ENCODE measurements at places on chromosomes 5 and 9.

DNA sequence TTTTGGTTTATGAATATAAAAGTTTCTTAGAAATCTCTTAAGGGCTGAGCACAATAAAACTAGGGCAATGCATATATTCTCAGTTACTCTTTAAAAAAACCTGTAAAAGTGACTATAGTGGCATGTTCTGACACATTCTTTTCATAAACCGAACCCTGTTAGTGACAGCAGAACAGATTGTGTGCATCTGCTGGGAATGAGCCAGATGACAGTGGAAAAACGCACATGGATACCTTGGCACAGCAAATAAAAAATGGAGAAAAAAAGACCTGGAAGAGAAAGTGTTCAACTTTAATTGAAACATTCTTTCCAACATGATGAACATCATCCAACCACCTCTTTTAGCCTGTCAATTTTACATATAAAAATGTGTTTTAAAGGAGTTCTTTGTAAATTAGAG, 12.7 kb downstream of the MEF2C start:
- no peak for DNase-seq

GRCh38 chr9:68795411-68795810, 90.4 kb downstream of the PIP5K1B start:
- DNase-seq = no peak

GRCh38 chr5:138460032-138460693, 5.1 kb upstream of the EGR1 start:
- no peak for DNase-seq

- no peak for DNase-seq
Observed at GRCh38 chr9:72947984-72948465, 4.8 kb downstream of the ALDH1A1 start.

GRCh38 chr5:94313188-94313587, 305.2 kb downstream of the KIAA0825 start:
- no peak for DNase-seq

DNA sequence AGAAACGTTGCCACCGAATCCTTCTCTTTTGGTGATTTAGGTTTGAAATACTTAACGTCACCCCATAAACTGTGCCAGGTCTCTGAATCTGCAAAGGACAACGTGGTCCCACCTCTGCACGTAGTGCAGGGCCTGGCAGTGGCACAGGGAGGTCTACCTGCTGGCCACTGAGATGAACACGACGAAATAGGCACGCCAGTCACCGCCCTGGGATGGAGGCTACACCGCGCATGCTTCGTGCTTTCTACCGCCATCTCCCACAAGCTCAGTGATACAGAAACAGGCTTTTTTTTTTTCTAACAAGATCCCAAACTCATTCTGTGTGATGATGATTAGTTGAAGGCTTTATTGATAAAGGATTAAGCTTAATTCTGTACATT, 140.0 kb upstream of the RAPGEF1 start:
- DNase-seq = no peak

DNA sequence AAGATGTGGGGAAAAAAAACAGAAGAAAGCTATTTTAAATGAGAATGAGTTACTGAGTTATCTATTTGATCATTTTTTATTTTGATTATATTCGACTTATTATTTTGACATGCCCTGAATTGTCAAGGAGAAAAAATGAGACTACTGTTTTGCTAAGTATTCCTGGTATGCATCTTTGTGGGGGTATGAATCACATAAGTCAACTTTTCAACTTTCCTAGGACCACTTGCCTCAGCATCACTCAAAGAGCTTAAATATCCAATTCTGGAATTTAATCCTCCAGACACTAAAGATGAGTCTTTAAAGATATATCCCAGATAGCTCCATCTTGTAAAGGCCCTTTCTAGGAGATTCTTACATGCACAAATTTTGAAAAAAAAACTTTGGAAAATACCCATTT, 17.4 kb upstream of the SPDL1 start:
- DNase-seq = no peak

GRCh38 chr5:115452536-115453235, 91.9 kb downstream of the FEM1C start:
- DNase-seq = no peak

DNA sequence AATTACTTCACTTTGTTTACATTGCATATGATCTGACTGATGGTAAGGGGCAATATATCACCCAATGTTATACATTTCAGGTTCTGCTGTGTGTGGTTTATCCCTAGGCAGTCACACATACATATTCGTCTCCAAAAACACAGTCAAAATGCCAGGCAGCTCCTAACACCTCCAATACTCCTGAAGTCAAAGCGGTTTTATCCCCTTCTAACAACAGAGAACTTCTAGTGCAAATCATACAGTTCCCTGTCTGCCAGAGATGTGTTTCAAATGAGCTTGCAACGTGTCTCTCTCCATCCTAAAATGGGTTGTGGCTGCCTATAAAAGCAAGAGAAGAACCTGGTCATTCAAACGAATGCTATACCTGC, 328.9 kb downstream of the ELAVL2 start:
- no peak for DNase-seq

DNA sequence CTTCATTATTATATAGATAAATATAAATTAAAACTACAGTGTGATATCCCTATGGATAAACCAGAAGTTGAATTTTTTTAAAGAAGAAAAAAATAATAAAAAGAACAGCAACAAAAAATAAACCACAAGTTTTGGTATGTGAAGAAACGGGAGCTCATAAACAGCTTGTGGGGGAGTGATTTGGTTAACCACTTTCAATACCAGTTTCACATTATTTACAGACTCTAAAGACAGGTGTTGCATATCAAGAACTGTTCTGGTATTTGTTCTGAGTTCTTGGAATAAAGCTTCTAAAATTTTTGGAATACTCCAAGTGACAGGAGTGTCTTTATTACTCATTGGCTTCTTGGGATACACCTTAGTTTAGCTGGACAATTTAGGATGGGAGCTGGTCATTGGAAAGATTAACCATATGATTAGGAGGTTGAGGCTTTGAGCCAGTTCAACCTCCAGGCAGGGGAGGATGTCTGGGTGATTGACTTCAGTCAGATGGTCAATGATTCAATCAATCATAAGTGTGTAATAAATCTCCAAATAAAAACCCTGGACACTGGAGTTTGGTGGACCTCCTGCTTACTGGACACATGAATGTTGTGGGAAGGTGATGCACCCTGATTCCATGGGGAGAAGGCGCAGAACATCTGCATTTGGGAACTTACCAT, 2223.1 kb upstream of the C9orf72 start:
- peak; percentile 3 for DNase-seq

- DNase-seq = no peak
Observed at GRCh38 chr9:94161673-94162072, 77.4 kb downstream of the PTPDC1 start.

DNA sequence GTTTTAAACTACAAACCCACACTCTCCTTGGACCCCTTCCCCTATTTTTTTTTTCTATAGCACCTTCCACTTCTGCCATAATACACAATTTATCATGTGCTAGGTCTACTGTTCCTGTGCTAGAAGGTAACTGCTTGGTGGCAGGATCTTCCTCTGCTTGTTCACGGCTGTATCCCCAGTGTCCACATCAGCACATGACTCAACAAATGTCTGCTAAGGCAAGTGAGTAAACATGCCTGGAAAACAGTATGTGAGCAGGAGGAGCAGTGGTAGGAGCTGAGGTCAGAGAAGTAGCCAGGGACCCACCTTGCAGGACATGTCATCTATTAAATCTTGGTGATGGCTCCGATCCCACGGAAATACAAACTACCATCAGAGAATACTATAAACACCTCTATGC, 79.4 kb downstream of the AUH start:
- DNase-seq = no peak

DNA sequence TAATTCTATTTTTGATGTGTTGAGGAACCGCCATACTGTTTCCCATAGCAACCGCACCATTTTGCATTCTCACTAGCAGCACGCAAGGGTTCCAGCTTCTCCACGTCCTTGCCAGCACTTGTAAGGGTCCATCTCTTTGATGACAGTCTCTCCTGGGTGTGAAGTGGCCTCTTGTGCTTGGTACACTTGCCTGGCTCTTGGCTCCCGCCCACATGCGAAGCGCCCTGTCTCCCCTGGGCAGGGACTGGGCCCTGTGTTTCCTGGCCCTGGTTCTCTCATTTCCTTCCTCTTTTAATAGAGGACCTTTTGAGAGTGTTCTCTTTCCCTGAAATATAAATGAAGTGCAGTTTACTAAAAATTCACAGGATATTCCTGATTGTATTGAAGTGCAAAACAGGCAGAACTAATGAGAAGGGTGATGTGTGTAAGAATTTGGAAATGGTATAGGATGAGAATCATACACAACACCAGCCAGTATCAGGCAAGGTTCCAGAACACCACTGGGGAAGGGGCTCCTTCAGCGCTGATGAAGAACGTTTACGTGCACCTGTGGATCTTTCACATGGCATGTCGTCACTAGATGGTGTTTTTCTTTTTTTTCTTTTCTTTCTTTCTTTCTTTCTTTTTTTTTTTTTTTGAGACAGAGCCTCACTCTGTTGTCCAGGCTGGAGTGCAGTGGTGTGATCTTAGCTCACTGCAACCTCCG, 73.0 kb downstream of the EHMT1 start:
- DNase-seq = no peak

- no peak for DNase-seq
Observed at GRCh38 chr5:9405196-9405754, 140.6 kb downstream of the SEMA5A start.

- no peak for DNase-seq
Observed at GRCh38 chr9:71515626-71516025, 252.7 kb downstream of the CEMIP2 start.

GRCh38 chr5:114648940-114649339, 287.1 kb downstream of the KCNN2 start:
- no peak for DNase-seq

- DNase-seq = no peak
Observed at GRCh38 chr9:90964101-90965020, 162.7 kb downstream of the SYK start.

- no peak for DNase-seq
Observed at GRCh38 chr9:84381508-84381907, 41.0 kb upstream of the SLC28A3 start.

- DNase-seq = no peak
Observed at GRCh38 chr9:128142061-128142460, 7.2 kb upstream of the LCN2 start.
